ENCODE measurements at places on chromosomes 11 and 22.

DNA sequence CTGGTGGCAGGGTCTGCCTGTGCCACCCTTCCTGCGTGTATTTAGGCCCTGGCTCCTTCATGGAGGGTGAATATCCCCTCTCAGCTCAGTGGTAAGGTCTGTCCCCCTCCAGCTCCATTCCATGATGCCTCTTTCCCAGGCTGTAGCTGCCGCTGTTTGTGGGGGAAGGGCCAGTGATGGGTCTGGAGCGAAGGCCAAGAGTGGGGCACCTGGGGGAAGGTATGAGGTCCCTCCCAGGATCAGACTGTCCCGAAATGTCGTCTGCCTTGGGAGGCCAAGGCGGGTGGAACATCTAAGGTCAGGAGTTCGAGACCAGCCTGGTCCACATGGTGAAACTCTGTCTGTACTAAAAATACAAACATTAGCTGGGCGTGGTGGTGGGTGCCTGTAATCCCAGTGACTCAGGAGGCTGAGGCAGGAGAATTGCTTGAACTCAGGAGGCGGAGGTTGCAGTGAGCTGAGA lies 1.1 kb downstream of the CD151 start:
- no peak for DNase-seq

DNA sequence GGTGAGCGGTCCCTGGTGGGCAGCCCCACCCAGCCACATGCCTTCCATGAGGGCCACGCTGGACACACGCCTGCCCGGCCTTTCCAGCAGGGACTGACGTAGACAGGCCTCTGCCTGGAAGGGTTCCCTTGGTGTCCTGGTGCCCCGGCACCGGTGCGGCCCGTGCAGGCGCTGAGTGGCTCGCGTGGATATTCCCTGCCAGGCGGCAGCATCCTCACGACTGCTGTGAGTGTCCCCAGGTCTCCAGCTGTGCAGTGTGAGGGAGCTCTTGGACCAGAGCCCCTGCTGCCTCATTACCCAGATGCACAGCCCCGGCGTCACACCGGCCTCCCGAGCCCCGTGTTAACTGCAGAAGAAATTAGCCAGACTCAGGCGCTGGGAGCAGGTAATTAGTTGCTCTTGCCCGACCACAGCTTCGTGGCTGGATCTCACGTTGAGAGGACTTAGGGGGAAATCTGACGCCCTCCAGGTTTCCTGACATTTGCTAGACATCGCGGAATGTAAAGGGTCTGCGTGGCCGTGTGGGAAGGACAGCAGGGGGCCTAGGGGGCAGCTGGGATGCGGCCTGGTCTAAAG lies 1196.3 kb downstream of the BRD1 start:
- DNase-seq = no peak

DNA sequence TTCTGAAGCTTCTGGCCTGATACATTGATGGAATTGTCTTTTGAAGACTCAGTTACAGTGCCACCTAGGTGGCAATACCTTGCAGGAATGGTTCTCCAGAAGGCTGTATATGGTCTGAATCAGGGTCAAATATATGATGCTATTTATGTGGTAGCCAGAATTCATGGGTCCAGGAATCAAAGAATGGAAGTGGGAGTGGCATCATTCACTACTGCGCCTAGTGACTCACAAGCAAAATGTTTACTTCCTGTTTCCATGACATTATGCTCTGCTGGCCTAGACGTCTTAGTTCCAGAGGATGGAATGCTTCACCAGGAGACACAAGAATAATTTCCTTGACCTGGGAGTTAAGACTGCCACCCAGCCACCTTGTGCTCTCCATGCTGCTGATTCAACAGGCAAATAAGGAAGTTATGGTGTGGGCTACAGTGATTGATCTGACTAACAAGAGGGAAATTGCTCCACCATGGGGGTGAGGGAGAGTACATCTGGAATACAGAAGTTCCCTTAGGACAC lies 491.8 kb downstream of the ETS1 start:
- no peak for DNase-seq

GRCh38 chr22:25183949-25184619 lies 15.6 kb upstream of the CRYBB3 start:
- no peak for DNase-seq

DNA sequence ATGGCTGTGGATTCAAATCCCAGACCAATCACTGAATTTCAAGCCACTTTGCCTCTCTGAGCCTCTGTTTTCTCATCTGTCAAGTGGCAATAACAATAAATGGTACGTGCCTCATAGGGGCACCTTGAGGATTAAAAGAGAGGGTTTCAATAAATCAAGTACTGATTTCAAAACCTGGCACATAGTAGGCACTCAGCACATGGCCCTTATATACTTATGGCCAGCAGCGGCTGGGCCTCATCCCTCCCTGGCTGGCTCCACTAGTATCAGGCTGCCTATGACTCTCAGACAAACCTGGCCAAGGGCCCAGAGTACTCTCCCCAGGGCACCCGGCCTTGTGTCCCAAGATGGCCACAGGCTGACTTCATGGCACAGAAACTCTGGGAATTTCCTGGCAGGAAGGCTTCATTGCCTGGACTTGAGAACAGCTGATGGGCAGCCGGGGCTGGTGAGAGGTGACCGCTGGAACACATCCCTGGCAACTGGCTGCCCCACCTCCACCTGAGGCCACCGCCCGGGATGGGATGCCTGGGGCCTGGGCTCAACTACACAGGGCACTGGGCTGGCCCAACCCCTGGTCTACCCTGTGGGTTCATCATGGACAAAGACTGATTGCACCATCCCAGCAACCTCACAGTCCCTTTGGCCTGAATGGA lies 3.4 kb downstream of the FADS3 start:
- no peak for DNase-seq

GRCh38 chr11:17801166-17801565 lies 66.6 kb downstream of the KCNC1 start:
- no peak for DNase-seq

DNA sequence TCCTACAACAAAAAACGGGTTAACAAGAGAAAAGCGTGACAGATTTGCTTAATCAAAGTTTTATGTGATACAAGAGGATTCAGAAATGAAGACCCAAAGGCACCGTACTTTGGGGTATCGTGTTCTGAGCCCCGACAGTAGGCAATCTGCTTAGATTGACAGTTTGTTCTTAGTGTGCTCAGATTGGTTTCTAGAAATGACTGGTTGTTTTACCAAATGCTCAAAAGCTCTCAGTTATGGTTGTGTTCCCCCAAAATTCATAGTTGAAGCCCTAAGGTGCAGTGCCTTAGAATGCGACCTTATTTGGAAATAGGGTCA lies 102.7 kb downstream of the RASSF10 start:
- no peak for DNase-seq

Measured in activated naive CD4-positive, alpha-beta T cell treated with anti-CD3 and anti-CD28 coated beads, Interleukin-2, amount 50 U/mL, for 16 hours (primary cell).